ENCODE measurements at places on chromosomes 16 and 17. TPM values are rescaled to one million over a fixed set of nuclear protein-coding genes. Genes with fewer than 3 reads are reported as not detected.
A peak's percentile ranks its signal among the peaks of the same experiment; 100 is the strongest.

DNA sequence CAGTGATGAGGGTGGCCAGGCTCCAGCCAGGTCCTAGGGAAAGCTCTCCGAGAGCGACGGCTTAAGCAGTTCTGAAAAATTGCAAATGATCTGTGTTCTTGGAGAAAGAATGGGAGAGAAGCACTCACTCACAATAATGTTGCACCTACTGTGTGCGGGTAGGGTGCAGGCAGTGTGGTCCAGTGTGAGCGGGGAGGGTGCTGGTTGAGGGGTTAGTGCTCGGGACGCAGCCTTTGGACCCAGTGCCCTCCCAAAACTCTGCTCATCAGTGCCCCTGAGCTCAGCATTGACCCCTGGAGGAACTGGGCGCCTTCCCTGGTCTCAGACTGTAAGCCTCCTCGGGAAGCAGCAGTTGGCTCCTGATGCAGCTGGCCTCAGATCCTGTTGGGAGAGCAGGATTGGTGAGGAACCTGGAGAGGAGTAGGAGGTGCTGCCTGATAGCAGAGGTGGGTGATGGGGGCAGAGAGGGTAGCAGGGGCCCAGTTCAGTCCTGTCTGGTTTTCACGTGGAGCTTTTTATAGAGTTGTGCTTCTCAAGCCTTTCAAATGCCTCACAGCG, 23.6 kb upstream of the ZNF750 start:
- H3K4me3 ChIP-seq = no peak overlapping the region
- no peaks in the 10 kb centered on the region for H3K36me3 ChIP-seq
- no peaks in the 10 kb centered on the region for H3K27me3 ChIP-seq
- no peak overlapping the region for H3K27ac ChIP-seq

DNA sequence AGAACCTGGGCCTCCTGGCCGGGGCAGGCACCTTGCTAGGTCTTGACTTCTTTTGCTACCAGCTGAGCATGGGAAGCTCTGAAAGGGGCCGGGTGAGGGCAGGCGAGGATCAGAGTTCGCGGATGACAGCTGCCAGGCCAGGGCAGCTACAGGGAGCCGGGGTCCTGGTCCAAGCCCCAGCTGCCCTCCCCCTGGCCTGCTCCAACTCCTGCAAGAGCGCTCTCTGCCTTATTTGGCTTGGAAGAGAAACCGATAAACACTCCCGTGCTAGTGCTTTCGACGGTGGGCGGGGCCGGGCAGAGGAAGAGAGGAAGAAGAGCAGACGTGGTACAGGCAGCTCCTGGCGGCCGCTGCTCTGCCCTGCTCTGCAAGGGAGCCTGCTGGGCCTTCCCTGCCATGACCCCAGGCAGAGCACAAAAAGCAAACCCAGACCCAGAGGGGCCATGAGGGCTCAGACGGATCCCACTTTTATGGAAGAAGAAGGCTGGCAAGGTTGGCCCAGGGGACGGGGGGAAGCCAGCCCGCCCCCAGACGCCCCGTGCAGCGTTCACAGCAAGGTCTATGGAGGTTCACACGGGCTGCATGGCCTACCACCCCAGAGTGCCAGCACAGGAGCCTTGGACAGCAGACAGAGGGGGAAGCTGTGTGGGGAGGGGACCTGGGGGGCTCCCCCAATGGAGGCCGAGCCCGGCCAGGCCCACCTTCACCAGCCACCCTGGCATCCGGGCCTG, 25.6 kb downstream of the PIEZO1 start:
- DNase-seq = peak; percentile 85
- H3K27me3 ChIP-seq = no peaks in the 10 kb centered on the region
- peak overlapping the region; percentile 3 for H3K4me3 ChIP-seq

DNA sequence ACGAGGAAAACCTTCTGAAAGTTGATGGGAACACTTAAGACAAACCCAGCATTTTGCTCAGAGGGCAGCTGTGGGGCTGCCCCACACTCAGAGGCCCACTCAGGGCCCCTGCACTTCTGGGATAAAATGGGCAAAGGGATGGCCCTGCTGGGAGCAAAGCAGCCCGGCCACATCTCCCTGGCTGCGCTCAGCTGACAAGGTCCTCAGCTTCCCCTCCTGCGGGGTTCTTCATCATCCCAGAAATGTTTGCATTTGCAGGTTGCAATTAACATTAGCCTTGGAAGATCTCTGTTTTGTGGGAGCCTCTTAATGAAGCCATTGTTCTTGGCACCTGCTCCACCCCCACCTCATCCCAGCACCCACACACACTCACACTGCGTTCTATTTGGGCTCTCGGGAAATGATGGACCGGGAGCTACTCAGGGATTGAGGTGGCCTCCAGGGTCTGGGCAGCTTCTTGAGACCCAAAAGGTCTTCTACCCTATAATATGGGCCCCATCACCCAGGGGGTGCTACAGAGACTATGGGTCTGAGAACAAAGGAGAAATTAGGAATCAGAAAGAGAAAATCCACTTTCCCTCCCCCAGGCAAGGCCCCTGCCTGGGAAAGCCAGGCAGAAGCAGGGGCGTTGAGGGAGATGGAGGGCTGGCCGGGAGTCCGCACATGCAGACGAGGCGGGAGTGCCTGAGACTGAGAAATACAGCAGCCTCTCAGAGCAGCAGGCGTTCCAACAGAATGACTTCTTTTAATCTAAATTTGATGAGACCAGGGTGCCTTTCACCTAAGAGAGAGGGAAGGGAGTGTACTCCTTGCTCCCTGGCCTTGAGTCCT, 53.7 kb upstream of the RPL38 start:
- H3K36me3 ChIP-seq = no peaks in the 10 kb centered on the region
- no peaks in the 10 kb centered on the region for H3K4me1 ChIP-seq
- no peaks in the 10 kb centered on the region for H3K27me3 ChIP-seq
- DNase-seq = no peak

GRCh38 chr17:74304184-74304583, 21.8 kb upstream of the KIF19 start:
- no peaks in the 10 kb centered on the region for H3K27me3 ChIP-seq
- DNase-seq = no peak
- H3K27ac ChIP-seq = no peak overlapping the region
- no peaks in the 10 kb centered on the region for H3K36me3 ChIP-seq
- H3K4me3 ChIP-seq = no peak overlapping the region

DNA sequence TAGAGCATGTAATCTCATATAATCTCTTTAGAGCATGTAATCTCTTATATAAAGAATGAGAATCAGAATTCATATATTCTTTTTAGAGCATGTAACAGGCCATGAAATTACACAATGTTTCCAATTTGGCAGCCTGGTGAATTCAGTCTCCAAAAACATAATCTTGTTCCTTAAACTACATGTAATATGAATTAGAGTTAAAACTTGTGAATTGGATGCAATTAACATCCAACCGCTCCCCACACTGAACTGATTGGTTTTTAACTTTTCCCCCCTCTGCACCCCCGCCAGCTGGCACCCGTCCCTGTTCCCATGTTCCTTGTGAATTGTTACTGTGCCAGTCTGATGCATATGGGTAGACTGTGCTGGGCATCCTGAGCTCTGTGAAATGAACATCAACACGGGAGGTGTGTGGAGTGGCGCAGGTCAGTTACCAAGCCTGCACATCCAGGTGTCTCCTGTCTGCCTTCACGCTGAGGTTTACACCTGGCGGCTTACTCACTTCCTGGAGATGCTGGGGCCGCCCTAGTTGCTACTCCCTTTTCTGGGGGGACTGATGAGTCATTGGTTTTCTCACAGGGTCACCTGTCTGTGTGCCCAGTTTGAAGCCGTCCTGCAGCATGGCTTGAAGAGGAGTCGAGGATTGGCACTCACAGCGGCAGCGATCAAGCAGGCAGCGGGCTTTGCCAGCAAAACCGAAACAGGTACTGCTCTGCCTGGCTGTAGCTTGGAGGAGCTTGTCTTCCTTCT, 50.4 kb downstream of the SNX29 start:
- H3K27me3 ChIP-seq = no peaks in the 10 kb centered on the region
- H3K4me3 ChIP-seq = no peak overlapping the region
- H3K4me1 ChIP-seq = no peaks in the 10 kb centered on the region
- H3K36me3 ChIP-seq = no peaks in the 10 kb centered on the region
- H3K27ac ChIP-seq = no peak overlapping the region

GRCh38 chr17:17354560-17355349, 51.6 kb downstream of the NT5M start:
- peak; percentile 72 for DNase-seq
- H3K36me3 ChIP-seq = no peaks in the 10 kb centered on the region
- no peak overlapping the region for H3K27ac ChIP-seq

DNA sequence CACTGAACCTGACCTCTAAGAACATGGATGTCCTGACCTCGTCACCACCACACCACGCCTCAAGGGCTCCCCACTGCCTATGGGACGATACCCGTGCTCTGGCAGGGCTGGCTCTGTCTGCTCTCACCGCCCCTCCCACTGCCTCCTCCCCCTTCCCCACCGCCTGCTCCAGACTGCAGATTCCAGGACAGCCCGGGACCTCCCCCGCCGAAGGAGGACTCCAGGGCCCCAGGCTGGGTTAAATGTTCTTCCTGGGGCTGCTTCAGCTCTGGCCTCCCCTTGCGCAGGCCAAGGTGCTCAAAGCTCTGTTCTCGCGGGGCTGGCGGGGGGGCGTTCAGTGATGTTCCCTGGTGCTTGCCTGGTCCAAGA, 3.1 kb downstream of the NPW start:
- no peak for DNase-seq
- no peak overlapping the region for H3K27ac ChIP-seq
- H3K36me3 ChIP-seq = no peaks in the 10 kb centered on the region
- H3K27me3 ChIP-seq = no peaks in the 10 kb centered on the region
- peak overlapping the region; percentile 31 for H3K4me3 ChIP-seq

DNA sequence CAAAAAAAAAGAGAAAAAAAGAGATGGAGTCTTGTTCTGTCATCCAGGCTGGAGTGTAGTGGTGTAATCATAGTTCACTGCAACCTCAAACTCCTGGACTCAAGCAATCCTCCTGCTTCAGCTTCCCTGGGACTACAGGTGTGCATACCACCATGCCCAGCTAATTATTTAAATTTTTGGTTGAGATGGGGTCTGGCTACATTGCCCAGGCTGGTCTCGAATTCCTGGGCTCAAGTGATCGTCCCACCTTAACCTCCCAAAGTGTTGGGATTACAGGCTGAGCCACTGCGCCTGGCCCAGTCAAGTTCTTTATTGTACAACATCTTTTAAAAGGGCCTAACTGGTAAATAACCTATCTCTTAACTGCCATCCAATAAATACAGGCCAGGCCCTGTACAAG, 6.1 kb upstream of the RANGRF start:
- no peak overlapping the region for H3K27ac ChIP-seq
- no peak for DNase-seq
- no peaks in the 10 kb centered on the region for H3K27me3 ChIP-seq
- no peaks in the 10 kb centered on the region for H3K4me1 ChIP-seq

GRCh38 chr16:9297437-9298113, 206.1 kb downstream of the HAPSTR1 start:
- DNase-seq = no peak
- H3K4me3 ChIP-seq = no peak overlapping the region
- H3K27ac ChIP-seq = no peak overlapping the region
- H3K36me3 ChIP-seq = no peaks in the 10 kb centered on the region
- no peaks in the 10 kb centered on the region for H3K4me1 ChIP-seq
- no peaks in the 10 kb centered on the region for H3K27me3 ChIP-seq

- peaks cover 3% of the 10 kb centered on the region for H3K4me1 ChIP-seq
- H3K27me3 ChIP-seq = no peaks in the 10 kb centered on the region
These were observed 135.1 kb downstream of the PRKCA start for GRCh38 chr17:66437476-66438026.

DNA sequence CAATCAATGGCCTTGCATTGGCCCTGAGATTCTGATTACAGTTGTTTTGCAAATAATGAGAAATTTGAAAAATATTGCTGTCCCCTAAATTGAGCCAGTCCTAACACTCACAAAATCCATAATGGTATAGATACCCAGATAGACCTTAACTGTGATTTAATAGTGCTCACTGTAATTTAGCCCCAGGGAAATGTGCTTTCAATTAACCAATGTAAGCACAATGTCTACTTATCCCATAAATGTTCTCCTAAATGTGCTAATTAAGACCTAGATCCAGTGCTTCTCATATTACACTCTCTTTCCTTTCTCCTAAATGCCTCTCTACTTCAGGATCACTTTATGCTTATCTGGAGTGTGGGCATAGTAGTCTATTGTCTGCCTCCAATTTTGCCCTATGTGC, 417.8 kb upstream of the CCL2 start:
- H3K4me3 ChIP-seq = no peak overlapping the region
- no peaks in the 10 kb centered on the region for H3K4me1 ChIP-seq
- no peak overlapping the region for H3K27ac ChIP-seq

DNA sequence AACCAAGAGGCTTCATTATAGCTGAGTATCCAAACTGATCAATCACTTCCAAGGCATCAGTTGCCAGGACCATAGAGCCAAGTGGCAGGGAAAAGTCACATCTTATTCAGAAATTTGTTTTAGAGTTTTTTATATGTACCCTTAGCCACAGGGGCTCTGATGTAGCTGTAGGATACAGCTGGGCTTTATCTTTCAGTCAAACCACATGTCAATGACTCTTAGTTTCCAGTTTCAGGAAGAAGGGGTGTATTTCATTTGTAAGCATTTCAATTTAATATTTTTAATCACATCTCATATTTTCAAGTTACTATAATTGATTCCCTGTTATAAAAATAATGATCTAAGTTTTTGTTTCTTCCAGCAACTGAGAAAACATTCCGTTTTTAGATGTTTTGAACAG, 2.9 kb upstream of the FLCN start:
- H3K4me3 ChIP-seq = no peak overlapping the region
- H3K36me3 ChIP-seq = no peaks in the 10 kb centered on the region
- no peak overlapping the region for H3K27ac ChIP-seq

GRCh38 chr17:50477976-50478375, 684 bp upstream of the RSAD1 start:
- peaks cover 11% of the 10 kb centered on the region for H3K4me1 ChIP-seq
- H3K4me3 ChIP-seq = peak overlapping the region; percentile 75
- no peaks in the 10 kb centered on the region for H3K36me3 ChIP-seq
- H3K27ac ChIP-seq = peak overlapping the region; percentile 15

KRTAP4-6 gene
- not detected for total RNA-seq

HOXB4 gene
- total RNA-seq = 0.18 TPM

ACSM2A gene
- total RNA-seq = 0.50 TPM

Measured in ovary (tissue), 10 donors.